ENCODE measurements at places on chromosomes 16 and 17. TPM values are rescaled to one million over a fixed set of nuclear protein-coding genes. Genes with fewer than 3 reads are reported as not detected.

The CFAP20 gene
- 40.5 TPM for total RNA-seq

The FSCN2 gene
- total RNA-seq = 4.7 TPM

The SLC25A11 gene
- 40.1 TPM for total RNA-seq

The MMP28 gene
- total RNA-seq = 0.52 TPM

The RHBDF1 gene
- total RNA-seq = 37.3 TPM

Measured in renal cortical epithelial cell (primary cell).